ENCODE measurements at places on chromosomes 13 and 19.

DNA sequence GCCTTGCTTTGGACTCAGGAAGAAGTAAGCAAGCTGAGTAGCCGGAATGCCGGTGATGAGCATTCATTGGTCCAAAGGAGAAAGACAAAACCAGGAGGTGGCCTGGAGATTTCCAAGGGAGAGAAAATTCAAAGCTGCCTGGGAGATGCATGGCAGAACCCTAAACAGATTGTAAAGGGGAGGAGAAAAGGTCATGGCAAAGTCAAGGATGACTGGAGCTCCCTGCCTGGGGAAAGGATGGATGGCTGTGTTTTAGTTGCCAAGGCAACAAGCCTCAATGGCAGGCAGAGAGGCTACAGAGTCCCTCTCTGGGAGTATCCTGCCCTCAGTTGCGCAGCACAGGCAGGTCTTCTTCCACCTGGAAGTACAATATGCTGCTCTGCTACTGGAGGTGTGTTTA is 134.0 kb downstream of the ENOX1 start:
- DNase-seq, result no peak

DNA sequence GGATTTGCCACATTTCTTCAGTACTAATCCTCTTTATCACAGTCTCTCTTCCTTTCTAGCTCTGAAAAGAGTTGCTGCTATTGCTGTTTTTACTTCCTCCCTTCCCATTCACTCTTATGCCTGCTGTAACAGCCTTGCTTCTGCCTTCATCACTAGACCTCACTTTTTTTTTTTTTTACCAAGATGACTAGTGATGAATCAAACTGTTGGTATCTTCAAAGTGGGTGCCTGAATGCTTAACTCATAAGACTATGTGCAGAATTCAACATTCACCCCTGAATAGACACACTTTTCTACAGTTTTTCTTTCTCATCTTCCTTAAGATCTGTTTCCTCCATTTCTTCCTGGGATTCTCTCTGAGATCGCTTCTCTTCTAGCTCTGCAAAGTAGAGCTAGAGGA is 217.2 kb upstream of the HTR2A start:
- DNase-seq, result no peak

- DNase-seq, result peak; percentile 35
Observed at GRCh38 chr13:40666933-40667621, 636 bp upstream of the FOXO1 start.

- no peak for DNase-seq
Observed at GRCh38 chr13:60629158-60629557, 232.1 kb downstream of the TDRD3 start.

DNA sequence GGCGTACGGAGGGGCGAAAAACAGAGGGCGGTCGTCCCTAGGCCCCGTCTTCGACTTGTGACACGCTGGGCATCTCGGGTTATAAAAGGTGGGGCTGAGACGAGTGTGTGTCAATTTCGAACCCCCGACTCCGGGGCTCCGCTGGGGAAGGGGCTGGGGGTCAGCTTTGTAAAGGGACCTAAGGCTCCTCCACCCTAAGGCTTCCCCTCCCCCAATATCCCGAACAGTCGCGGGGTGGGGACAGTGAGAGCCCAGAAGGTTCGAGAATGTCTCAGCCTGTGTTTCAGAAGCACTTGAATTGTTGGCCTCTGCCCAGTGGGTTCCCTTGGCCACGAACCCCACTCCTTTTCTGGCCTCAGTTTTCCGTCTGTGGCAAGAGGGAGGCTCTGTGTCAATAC is 450 bp downstream of the SELENOW start:
- peak; percentile 4 for DNase-seq

Data from inflammatory macrophage treated with lipopolysaccharide for 1 hour (primary cell).